ENCODE measurements at places on chromosomes 16 and 17.

DNA sequence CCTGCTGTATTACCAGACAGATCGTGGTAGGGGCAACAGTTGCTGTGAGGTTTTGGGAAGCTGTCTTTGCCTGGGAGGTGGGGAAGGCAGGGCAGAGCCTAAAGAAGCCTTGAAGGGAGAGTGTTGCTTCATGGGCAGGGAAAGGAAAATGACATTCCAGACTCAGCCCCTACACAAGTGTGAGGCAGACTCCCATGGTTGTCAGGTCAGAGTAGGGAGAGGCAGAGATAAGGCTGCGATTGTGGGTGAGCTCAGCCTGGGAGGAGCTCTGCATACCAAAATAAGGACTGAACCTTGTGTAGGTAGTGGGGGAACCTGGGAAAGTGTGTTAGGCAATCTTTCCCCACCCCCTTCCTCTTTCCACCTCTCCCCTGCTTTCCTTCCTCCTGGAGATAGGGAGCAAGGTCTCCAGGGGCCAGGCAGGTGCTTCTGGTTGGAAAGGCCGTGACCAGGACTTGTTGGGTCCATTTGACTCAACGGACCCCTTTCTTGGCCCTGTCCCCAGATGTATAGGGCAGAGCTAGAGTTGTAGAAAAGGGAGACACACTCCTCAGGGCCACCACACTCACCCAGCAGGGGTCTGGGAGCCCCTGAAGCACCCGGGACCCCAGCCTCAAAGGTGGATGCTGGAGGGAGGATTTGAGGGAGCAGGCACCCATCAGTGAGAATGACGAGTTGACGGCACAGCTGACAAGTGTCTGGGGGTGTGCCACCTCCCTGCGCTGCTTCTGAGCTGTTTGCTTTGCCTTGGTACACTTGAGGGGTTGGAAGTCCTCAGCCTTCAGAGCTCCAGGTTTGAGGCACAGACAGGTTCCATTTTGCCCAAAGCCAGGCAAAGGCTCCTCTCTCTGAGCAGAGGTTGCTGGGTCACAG, 18.5 kb upstream of the TOB1 start:
- no peak for DNase-seq

GRCh38 chr17:75720656-75721462, at the start of gene ITGB4:
ITGB4 (plus strand) TSS chr17:75721459; CDS start chr17:75724704, 3,245 bp downstream.
- no peak for DNase-seq

DNA sequence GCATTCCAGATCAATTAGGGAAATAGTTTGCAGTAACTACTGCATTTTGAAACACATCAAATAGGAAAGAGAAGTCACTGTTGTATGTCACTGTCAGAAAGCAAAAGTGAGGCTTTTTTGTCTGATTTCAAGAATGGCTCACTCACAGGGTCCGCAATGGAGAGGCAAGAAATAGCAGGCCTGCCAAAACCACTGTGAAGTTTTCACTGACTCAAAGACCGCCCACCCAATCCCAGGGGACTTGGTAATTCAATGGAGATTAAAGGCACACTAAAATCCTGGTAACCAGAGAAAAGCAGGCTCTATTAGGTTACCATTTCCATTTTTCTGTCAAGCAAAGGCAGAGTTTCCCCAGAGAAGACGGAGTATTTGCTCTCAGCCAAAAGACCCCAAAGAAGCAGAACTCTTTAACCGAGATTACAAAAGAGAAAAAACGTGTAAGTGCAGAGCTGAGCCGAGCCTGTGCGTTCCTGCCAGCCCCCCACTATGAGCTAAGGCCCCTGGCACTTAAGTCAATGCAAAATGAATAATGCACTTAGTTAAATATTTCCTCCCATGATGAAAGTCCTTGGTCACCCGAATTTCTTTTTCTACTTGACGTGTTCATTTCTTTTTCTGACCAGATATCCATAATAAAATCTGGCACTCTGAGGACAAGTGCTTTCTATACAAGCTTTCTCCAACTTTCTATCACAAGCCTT, 57.0 kb downstream of the FOXL1 start:
- no peak for DNase-seq

DNA sequence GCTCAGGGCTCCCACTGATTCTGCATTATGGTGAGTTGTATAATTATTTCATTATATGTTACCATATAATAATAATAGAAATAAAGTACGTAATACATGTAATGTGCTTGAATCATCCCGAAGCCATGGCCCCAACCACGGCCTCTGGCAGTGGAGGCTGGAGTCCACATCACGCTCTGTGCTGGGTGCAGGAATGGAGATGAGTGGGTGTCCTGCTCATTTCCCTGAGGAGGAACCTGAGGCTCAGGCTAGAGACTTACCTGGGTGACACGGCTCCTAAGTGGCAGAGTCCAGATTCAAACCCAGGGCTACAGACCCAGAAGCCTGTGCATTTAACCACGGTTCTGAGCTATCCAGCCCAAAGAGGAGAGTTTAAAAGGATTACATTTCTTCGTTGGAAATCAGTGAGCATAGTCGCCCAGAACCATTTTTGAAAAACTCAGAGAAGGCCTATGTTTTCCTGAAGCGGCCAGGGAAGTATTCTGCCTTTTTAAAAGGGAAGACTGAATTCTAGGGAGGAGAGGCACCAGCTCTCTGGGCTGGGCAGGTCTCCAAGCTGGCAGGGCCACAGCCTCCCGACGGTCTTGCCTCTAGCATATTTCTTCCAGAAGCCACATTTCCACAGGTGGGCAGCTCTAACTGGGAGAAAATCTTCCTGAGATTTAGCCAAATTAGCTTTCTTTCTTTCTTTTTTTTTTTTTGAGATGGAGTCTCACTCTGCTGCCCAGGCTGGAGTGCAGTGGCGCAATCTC, 6.7 kb downstream of the IL4R start:
- DNase-seq, result no peak

DNA sequence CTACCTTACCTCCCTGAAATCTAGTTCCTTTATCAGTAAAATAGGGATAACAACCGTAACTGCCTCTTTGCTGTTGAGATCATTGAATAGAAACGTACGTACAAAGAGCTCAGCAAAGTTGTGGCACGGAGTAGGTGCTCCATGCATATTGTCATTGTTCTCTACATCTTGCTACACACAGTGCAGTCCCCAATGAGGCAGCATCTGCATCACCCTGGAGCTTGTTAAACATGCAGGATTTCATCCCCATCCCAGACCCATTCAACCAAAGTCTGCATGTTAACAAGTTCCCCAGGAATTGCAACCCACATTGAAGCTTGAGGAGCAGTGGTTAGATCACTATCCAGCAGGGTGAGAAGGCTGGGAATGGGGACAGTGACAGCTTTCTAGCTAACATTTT, 33.7 kb upstream of the CCL2 start:
- DNase-seq, result no peak

DNA sequence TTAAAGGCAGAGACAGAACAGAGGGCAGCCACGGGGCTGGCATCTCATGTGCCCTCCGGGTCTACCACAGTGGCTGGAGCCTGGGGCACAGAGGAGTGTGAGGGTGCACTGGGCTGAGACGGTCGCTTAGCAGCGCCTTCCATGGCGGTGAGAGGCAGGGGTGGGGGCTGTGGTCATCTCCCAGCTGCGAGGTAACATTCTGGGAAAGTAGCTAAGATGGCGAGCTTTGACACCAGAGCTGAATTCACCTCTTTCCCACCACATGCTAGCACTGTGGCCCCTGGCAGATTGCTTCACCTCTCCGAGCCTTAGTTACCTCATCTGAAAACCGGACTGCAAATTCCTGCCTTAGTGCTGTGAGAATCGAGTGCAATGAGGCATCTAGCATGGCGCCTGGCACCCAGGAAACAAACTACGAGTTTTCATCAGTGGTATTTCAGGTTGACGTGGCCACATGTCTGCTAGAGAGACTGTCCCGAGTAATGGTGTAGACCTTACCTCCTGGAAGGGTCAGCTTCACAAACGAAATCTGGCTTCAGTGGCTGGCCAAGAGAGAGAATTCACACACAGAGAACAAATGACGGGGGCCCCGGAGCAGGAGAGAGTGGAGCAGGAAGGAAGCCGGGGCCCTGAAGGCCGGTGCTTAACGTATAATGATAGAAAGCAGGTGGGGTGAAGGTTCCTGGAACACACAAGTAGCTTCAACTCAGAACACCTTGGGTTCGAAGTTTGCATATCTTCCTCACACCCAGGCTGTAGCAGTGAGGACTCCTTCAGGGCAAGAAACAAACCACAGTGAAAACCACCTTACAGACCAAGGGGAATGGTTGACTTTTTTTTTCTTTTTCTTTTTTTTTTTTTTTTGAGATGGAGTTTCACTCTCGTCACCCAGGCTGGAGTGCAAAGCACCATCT, 63.9 kb upstream of the RPH3AL start:
- no peak for DNase-seq

DNA sequence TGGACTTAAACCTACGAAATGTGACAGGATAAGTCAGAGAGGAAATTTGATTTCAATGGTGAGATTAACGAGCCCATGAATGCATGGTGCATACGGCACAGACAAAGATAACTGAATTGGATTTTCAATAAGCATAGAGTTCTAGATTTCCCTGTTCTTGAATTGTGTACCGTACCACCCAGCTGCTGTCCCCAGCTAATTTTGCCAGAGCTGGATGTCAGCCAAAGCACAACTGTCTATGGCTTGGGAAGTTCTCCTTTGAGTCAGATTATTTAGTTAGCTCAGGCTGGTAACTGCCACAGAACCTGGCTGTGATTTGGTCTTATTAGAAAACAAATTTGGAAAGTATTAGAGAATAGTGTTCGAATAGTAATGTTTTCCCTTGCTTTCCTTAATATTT, 143.1 kb downstream of the CDH13 start:
- DNase-seq, result no peak

DNA sequence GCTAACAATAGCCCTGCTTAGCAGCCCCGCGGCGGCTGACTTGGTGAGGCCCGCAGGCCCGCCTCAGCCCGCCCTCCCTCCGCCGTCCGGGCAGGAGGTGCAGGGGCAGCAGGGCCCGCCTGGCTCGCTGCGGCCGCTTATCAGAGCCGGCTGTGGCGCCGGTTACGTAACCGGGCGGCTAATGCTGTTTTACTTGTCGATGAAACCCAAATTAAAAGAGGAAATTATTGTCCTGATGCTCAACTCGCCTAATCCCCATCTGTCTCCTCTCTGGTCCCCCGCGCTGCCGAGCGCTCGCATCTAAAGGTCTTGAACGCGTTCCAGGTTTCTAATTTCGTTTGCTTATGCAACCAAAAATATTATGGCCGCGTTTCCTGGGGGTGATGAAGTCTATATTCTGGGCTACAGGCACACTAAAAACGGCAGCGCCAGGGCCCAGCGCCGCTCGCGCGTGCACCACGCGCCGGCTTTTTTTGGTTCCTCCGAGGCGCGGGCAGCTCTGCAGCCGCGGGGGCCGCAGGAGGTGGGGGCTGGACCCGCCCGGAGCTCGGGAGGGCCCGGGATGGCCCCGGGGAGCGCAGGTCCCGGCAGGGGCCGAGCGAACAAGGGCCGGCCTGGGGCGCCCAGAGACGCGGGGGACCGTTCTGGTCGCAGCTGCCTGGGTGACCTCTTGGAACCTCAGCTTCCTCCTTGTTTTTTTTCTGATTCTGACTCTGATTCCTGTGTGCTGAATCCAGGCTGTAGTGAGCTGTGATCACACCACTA, 65.2 kb upstream of the TOB1 start:
- DNase-seq, result peak; percentile 72
